ENCODE measurements at places on chromosomes 3 and 15. TPM values are rescaled to one million over a fixed set of nuclear protein-coding genes. Genes with fewer than 3 reads are reported as not detected.

- H3K36me3 ChIP-seq = no peaks in the 10 kb centered on the region
- H3K4me3 ChIP-seq = no peak overlapping the region
- H3K4me1 ChIP-seq = no peaks in the 10 kb centered on the region
- no peaks in the 10 kb centered on the region for H3K27me3 ChIP-seq
- DNase-seq = no peak
- no peak overlapping the region for H3K27ac ChIP-seq
Measured at GRCh38 chr15:41698779-41699178, 38.6 kb downstream of the MGA start.

DNA sequence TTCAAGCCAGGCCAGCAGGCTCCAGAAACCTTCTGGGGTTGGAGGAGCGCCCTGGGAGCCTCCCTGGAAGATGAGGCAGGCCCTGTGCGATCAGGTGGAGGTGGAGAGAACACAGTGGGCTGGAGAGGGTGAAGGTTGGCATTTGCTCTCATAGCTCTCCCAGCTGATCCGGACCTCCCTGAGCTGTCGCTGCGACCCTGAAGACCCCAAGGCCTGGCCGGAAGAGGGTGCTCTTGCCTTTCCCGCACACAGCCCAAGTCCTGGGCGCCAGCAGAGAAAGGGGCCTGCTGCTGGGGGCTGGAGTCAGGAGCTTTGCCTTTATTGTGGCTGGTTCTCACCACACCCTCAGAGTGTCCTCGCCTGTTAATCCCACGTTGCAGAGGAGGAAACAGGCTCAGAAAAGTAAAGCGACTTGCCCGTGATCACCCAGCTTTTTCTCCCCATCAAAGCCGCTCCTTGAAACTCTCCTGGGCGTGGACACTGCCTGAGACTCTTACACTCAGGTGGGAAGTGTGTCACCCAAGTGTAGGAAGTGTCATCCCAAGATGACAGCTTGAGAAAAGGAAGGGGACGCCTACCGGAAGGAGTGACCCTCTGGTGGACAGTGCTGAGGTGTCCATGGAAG, 8.6 kb upstream of the RPL29 start:
- H3K4me1 ChIP-seq = peaks cover 31% of the 10 kb centered on the region
- peak; percentile 59 for DNase-seq
- no peak overlapping the region for H3K27ac ChIP-seq
- H3K4me3 ChIP-seq = no peak overlapping the region
- H3K27me3 ChIP-seq = no peaks in the 10 kb centered on the region
- no peaks in the 10 kb centered on the region for H3K36me3 ChIP-seq

ZNF660 gene
- polyA plus RNA-seq = 15.3 TPM

- no peak for DNase-seq
- H3K27me3 ChIP-seq = no peaks in the 10 kb centered on the region
- no peaks in the 10 kb centered on the region for H3K4me1 ChIP-seq
Measured at GRCh38 chr3:24264748-24265158, 229.9 kb downstream of the THRB start.

- H3K4me3 ChIP-seq = no peak overlapping the region
- no peak for DNase-seq
- no peaks in the 10 kb centered on the region for H3K4me1 ChIP-seq
- no peaks in the 10 kb centered on the region for H3K27me3 ChIP-seq
- no peak overlapping the region for H3K27ac ChIP-seq
- H3K36me3 ChIP-seq = no peaks in the 10 kb centered on the region
Measured at GRCh38 chr3:194728986-194729385, 43.3 kb downstream of the FAM43A start.

DNA sequence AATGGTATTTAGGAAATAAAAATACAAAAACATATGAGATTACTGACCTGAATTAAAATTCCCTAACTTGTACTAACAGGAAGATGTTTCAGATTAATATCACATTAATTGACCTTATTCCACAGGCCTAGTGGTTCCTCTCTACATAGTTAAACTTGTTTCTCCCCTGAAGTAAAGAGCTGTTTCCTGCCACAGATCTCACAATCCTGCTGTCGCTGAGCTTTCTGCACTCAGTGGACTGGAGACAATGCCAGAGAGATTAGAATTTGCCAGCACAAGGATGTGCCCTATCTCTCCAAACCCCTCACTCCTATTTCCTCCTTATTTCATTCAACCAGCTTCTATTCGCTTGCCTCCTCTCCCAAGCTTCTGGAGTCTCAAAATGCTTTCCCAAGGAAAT, 130.6 kb downstream of the CTNNB1 start:
- no peak overlapping the region for H3K4me3 ChIP-seq
- H3K36me3 ChIP-seq = no peaks in the 10 kb centered on the region
- H3K27ac ChIP-seq = no peak overlapping the region
- H3K4me1 ChIP-seq = no peaks in the 10 kb centered on the region

- DNase-seq = no peak
- no peaks in the 10 kb centered on the region for H3K36me3 ChIP-seq
- no peaks in the 10 kb centered on the region for H3K27me3 ChIP-seq
- H3K4me3 ChIP-seq = no peak overlapping the region
- no peak overlapping the region for H3K27ac ChIP-seq
Measured at GRCh38 chr3:88343264-88343663, 193.5 kb downstream of the C3orf38 start.

GRCh38 chr3:197339841-197340520, 41.6 kb upstream of the DLG1 start:
- DNase-seq = no peak
- H3K27me3 ChIP-seq = no peaks in the 10 kb centered on the region
- no peak overlapping the region for H3K4me3 ChIP-seq
- H3K4me1 ChIP-seq = no peaks in the 10 kb centered on the region
- no peak overlapping the region for H3K27ac ChIP-seq

GRCh38 chr15:96200357-96200967, 130.0 kb upstream of the NR2F2 start:
- DNase-seq = no peak
- no peak overlapping the region for H3K4me3 ChIP-seq
- H3K4me1 ChIP-seq = no peaks in the 10 kb centered on the region
- no peaks in the 10 kb centered on the region for H3K27me3 ChIP-seq
- no peaks in the 10 kb centered on the region for H3K36me3 ChIP-seq
- H3K27ac ChIP-seq = no peak overlapping the region

DNA sequence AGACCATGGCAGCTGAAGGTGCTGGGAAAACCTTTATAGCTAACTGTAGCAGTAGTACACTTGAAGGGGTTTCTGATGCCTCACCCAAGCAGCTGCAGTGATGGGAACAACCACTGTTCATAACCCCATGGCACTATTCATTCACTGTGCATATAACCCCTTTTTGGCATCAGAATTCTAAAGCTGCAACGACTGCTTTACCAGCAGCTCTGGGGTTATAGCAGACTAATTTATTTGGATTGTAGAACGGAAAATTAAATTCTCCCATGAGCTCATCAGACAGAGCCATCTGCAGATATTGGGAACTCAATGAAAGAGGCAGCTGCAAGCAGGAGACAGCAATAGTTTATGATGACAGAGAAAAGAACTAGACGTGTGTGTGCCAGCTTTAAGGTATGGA, 28.6 kb downstream of the TFDP2 start:
- H3K4me3 ChIP-seq = no peak overlapping the region
- H3K36me3 ChIP-seq = no peaks in the 10 kb centered on the region
- no peak for DNase-seq
- no peak overlapping the region for H3K27ac ChIP-seq
- H3K4me1 ChIP-seq = no peaks in the 10 kb centered on the region

- H3K4me1 ChIP-seq = peaks cover 26% of the 10 kb centered on the region
- no peak overlapping the region for H3K27ac ChIP-seq
- peak; percentile 57 for DNase-seq
- H3K27me3 ChIP-seq = no peaks in the 10 kb centered on the region
- no peak overlapping the region for H3K4me3 ChIP-seq
Measured at GRCh38 chr15:78979456-78980320, 34.8 kb upstream of the CTSH start.

DNA sequence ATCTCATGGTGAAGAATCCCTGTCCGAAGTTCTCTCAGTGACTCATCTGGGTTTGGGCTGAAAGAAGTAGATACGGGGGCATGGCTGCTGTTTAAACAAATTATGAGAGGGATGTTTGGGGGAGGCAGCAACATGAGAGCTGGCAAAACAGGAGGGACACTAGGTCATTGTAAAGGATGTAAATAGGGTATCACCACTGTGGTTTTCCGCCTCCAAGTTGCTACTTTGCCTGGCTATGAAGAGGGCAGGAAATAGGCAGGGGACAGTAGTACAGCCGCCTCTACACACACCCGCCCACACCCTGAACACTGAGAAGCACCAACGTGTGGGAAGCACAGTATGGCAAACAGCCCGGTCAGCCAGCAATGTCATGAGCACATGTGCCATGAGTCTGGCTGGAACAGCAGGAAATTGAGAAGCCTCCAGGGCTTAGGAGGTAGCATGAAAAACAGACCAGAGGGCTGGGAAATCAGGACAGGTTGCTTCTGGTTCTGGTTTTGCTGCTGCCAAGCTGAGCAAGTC, 17.1 kb downstream of the HEXA start:
- peaks cover 23% of the 10 kb centered on the region for H3K4me1 ChIP-seq
- H3K36me3 ChIP-seq = peaks cover 30% of the 10 kb centered on the region
- no peak overlapping the region for H3K4me3 ChIP-seq
- no peaks in the 10 kb centered on the region for H3K27me3 ChIP-seq
- H3K27ac ChIP-seq = no peak overlapping the region

HYPK gene
- 20.1 TPM for polyA plus RNA-seq

BSN gene
- polyA plus RNA-seq = 0.96 TPM

LRRFIP2 gene
- polyA plus RNA-seq = 74.4 TPM

GRCh38 chr15:76625267-76625666, 279.9 kb downstream of the SCAPER start:
- no peak overlapping the region for H3K27ac ChIP-seq
- H3K4me1 ChIP-seq = no peaks in the 10 kb centered on the region
- no peaks in the 10 kb centered on the region for H3K27me3 ChIP-seq
- H3K4me3 ChIP-seq = no peak overlapping the region

SLC22A14 gene
- 0.11 TPM for polyA plus RNA-seq

GRCh38 chr3:97417-98258, 98.9 kb upstream of the CHL1 start:
- no peak overlapping the region for H3K27ac ChIP-seq
- H3K36me3 ChIP-seq = no peaks in the 10 kb centered on the region
- no peak overlapping the region for H3K4me3 ChIP-seq
- no peak for DNase-seq

CYP1A2 gene
- 0.39 TPM for polyA plus RNA-seq

- DNase-seq = no peak
- peak overlapping the region; percentile 73 for H3K27ac ChIP-seq
- no peaks in the 10 kb centered on the region for H3K27me3 ChIP-seq
Measured at GRCh38 chr3:44969154-44969827, 6.7 kb downstream of the ZDHHC3 start.

GPR87 gene
- not detected for polyA plus RNA-seq

FGF7 gene
- 23.7 TPM for polyA plus RNA-seq

- peaks cover 4% of the 10 kb centered on the region for H3K36me3 ChIP-seq
- no peaks in the 10 kb centered on the region for H3K27me3 ChIP-seq
- DNase-seq = no peak
- peak overlapping the region; percentile 97 for H3K4me3 ChIP-seq
Measured at GRCh38 chr3:128152419-128153155, 694 bp upstream of the EEFSEC start.

GRCh38 chr3:88061746-88062145, 2.7 kb downstream of the ZNF654 start:
- H3K36me3 ChIP-seq = no peaks in the 10 kb centered on the region
- DNase-seq = no peak
- no peak overlapping the region for H3K4me3 ChIP-seq
- peaks cover 49% of the 10 kb centered on the region for H3K4me1 ChIP-seq

WNT5A gene
- polyA plus RNA-seq = 20.7 TPM

DNA sequence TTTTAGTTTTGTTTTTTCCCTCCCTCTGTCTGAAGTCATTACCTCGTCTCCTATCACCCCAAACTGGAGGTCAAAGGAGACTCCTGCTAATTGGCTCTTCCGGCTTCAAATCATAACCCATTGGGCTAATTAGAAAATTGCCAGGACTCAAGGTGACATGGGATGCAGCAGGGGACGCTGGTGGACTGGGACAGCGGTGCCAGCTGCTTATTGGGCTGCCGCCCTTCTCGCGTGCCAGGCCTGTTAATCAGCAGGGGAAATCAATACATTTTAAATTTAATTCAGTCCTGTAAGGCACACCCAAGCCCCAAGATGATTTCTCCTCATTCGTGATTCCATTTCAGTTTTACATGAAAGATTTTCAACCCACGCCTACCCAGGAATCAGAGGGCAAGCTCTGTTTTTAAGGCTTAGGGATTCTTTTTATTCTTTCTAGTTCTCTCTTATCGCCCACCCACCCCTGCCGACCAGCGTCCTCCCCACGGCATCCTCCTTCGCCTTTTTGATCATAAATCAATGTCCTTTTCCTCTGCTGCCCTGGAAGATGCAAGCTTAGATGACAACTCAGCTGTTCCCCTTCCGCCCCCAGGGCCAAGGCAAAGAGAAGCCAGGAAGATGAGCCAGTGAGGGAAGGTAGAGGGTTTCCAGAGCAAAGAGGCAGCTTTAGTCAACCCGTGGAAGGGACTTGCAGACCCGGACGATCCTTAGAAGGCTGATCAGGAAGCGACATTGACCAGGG, 329.6 kb downstream of the UACA start:
- H3K27me3 ChIP-seq = no peaks in the 10 kb centered on the region
- peaks cover 13% of the 10 kb centered on the region for H3K4me1 ChIP-seq
- H3K4me3 ChIP-seq = no peak overlapping the region
- no peak overlapping the region for H3K27ac ChIP-seq
- DNase-seq = no peak
- no peaks in the 10 kb centered on the region for H3K36me3 ChIP-seq

LINGO1 gene
- polyA plus RNA-seq = 13.9 TPM

DNA sequence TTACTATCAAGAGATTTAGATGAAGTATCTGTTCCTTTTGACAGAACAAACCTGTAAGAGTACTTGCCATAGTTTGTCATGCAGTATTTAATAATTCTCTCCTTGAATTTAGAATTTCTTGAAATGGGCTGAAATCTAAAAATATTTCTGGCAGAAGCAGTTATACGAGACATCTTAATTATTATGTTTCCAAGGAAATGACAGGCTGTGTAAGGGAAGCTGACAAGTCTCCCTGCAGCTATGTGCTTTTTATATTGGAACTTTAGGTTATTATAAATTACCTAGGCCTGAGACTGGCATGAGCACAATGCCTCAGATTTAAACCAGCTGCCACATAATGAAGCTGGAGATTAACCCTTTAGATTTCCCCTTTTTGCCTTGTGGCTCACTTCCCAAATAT, 365.0 kb upstream of the EPHA6 start:
- no peaks in the 10 kb centered on the region for H3K4me1 ChIP-seq
- no peak overlapping the region for H3K4me3 ChIP-seq
- H3K27me3 ChIP-seq = no peaks in the 10 kb centered on the region
- no peak for DNase-seq
- no peaks in the 10 kb centered on the region for H3K36me3 ChIP-seq
- no peak overlapping the region for H3K27ac ChIP-seq

DNA sequence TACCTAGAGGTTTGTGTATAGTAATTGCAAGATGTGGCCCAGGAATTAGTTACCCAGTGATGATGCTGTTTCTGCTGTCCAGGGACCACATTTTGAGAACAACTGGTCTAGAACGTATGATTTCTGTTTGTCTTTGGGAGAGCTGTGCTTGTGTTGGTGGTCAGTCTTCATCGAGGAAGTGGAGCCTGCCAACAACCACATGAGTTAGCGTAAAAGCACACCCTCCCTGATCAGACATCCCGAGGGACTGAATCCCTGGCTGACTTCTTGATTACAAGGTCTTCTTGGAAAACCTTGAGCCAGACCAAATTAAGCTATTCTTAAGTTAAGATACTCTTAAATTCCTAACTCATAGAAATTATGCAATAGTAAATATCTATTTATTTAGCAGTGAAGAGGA, 81.7 kb upstream of the ZPLD1 start:
- H3K27me3 ChIP-seq = no peaks in the 10 kb centered on the region
- no peaks in the 10 kb centered on the region for H3K36me3 ChIP-seq
- DNase-seq = no peak
- H3K4me1 ChIP-seq = no peaks in the 10 kb centered on the region
- no peak overlapping the region for H3K27ac ChIP-seq
